ENCODE measurements at places on chromosomes 3 and 15. TPM values are rescaled to one million over a fixed set of nuclear protein-coding genes. Genes with fewer than 3 reads are reported as not detected.

Gene CCDC54
- total RNA-seq: not detected

DNA sequence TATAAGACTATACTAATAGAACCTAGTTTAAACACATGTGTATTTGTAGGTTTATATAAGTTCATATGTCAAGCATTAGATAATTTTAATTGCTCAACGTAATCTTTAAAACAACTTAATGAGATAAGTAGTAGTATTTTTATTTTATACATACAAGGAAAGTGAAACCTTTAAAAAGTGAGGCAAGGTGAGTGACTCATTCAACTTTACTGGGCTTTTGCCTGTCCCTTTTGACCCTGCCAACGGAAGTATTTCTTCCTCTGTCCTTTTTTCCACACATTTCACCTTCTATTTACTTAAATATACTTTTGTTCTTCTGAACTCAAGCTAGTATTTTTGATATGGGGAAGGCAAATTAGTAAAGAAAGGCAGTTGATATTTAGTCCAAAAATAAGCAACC is 78.5 kb downstream of the KBTBD8 start:
- no peaks in the 10 kb centered on the region for H3K27me3 ChIP-seq
- H3K4me1 ChIP-seq: no peaks in the 10 kb centered on the region
- H3K4me3 ChIP-seq: no peak overlapping the region

- H3K27me3 ChIP-seq: no peaks in the 10 kb centered on the region
- H3K27ac ChIP-seq: no peak overlapping the region
- no peaks in the 10 kb centered on the region for H3K36me3 ChIP-seq
- H3K4me3 ChIP-seq: no peak overlapping the region
- H3K4me1 ChIP-seq: peaks cover 2% of the 10 kb centered on the region
- DNase-seq: no peak
Observed at GRCh38 chr3:177352424-177352823, 155.1 kb upstream of the TBL1XR1 start.

GRCh38 chr3:171654326-171654725 is 156.0 kb downstream of the PLD1 start:
- DNase-seq: no peak
- H3K4me1 ChIP-seq: peaks cover 3% of the 10 kb centered on the region
- no peak overlapping the region for H3K4me3 ChIP-seq
- no peak overlapping the region for H3K27ac ChIP-seq
- H3K27me3 ChIP-seq: no peaks in the 10 kb centered on the region

Gene CAND2
- 0.89 TPM for total RNA-seq

GRCh38 chr15:51775967-51776816 is 24.8 kb downstream of the TMOD2 start:
- H3K27me3 ChIP-seq: no peaks in the 10 kb centered on the region
- DNase-seq: peak; percentile 54
- H3K4me1 ChIP-seq: peaks cover 5% of the 10 kb centered on the region
- H3K4me3 ChIP-seq: no peak overlapping the region

DNA sequence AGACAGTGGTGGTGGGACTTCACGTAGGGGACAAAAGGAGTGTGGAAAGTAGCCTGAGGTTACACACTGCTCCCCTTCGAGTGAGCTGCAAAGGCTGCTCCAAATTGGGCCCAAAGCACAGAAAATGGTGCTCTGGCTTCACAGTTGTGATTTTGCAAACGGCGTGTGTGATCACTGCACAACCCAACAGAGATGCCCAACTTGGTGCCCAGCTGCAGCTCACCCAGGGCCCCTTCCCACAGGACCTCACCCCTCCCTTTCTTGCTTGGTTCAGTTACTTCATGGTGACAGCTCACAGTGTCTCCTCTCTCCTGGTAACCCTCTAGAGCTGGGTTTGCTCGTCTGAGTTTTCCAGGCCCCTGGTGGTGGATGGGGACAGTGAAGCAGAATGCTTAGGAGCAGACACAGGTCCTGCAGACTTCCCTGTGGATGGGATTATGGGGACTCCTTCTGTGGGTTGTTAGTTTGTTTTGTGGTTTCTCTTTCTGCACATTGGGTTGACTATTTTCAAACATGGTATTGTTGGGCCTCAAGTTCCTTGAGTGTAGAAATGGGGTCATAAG is 98.3 kb downstream of the TOP2B start:
- no peaks in the 10 kb centered on the region for H3K4me1 ChIP-seq
- H3K27me3 ChIP-seq: no peaks in the 10 kb centered on the region
- H3K27ac ChIP-seq: no peak overlapping the region
- H3K36me3 ChIP-seq: no peaks in the 10 kb centered on the region
- no peak for DNase-seq

DNA sequence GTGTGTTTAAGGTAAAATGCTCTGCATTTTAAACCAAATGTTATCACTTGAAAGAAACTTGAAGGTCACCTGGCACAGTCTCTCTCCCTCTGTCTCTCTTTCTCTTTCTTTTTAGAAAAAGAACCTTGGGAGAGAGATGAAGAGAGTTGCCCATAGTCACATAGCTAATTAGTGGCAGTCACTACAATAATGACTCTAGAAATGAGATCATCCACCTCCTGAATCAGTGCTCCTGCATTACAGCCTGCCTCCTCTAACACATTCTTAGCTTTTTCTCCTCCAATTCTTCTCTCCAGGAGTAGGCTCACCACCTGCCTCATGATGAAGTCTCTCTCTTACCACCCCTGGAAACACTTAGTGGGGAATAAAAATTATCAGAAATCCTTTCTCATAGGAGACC is 2.5 kb downstream of the MYH15 start:
- no peak overlapping the region for H3K27ac ChIP-seq
- no peaks in the 10 kb centered on the region for H3K4me1 ChIP-seq
- no peak for DNase-seq
- no peak overlapping the region for H3K4me3 ChIP-seq

GRCh38 chr3:48598323-48599076 is 3.4 kb upstream of the COL7A1 start:
- peaks cover 23% of the 10 kb centered on the region for H3K36me3 ChIP-seq
- H3K27ac ChIP-seq: no peak overlapping the region
- H3K27me3 ChIP-seq: no peaks in the 10 kb centered on the region
- no peak overlapping the region for H3K4me3 ChIP-seq
- DNase-seq: no peak

DNA sequence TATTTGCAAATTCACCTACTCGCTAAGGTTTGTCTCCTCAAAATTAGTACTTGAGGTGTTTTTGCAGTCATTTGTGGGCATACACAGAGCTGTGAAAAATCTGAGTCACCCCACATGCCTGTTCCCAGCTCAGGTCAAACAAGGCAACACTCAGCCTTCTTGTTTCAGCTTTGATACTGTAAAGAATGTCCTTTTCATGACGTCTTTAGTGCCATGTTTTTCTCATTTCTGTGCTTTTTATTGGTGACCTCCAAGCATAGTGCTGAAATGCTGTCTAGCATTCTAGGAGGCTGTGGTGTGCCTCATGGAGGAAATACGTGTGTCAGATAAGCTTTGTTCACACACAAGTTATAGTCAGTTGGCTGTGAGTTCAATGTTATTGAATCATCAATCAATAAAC is 8.8 kb downstream of the CAPN3 start:
- no peaks in the 10 kb centered on the region for H3K4me1 ChIP-seq
- H3K36me3 ChIP-seq: no peaks in the 10 kb centered on the region
- H3K27me3 ChIP-seq: no peaks in the 10 kb centered on the region
- H3K27ac ChIP-seq: no peak overlapping the region

GRCh38 chr3:185711255-185711870 is 113.5 kb downstream of the IGF2BP2 start:
- H3K4me3 ChIP-seq: no peak overlapping the region
- no peaks in the 10 kb centered on the region for H3K4me1 ChIP-seq
- no peaks in the 10 kb centered on the region for H3K36me3 ChIP-seq
- no peak for DNase-seq

Gene ABCC5
- 9.4 TPM for total RNA-seq

Gene LRRN1
- 0.12 TPM for total RNA-seq

DNA sequence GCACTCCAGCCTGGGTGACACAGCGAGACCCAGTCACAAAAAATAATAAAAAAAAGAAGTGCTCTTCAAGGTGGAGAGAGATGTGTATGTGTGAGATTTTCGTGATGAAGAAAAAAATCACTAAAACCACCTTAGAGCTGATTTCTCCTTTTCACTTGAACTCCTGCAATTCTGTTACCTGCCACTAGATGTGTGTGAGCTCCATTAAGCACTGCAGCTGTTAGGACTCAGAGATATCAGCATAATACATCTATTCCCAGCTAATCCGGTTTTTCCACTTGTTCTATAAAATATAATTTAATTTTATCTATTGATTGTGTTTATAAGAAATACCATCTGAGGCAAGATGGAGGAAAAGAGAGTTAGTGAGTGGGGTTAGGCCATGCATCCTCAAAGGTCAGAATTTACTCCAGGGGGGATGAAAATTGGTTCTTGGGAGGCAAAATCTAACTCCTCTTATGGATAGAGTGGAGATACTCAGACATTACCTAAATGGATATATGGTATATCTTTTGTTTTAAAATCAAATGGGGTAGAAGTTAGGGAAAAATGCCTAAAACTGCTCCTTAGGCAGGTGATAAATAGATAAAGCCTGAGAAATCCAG is 152.7 kb downstream of the IL20RB start:
- no peak for DNase-seq
- no peak overlapping the region for H3K4me3 ChIP-seq

Gene ZNF502
- total RNA-seq: 0.50 TPM

GRCh38 chr3:4856564-4856963 is 122.7 kb upstream of the BHLHE40 start:
- H3K27me3 ChIP-seq: no peaks in the 10 kb centered on the region
- peak overlapping the region; percentile 22 for H3K27ac ChIP-seq
- H3K36me3 ChIP-seq: no peaks in the 10 kb centered on the region

Gene CLN6
- total RNA-seq: 15.0 TPM

DNA sequence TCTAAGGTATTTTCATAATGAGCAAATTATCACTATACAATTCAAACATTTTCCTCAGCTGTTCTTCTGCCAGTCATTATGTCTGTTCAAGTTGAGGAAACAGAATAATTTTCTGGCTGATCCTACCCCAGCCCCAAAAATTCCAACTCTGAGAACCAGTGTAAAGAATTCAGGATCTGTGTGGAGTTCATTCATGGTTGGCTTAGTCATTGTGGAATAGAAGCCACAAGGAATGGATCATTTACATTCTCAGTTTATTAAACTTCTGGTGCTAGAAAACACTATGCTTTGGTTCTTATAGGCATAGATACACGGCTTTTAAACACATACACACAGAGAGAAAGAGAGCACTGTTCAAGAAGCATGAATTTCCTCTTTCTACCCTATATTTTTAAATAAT is 134.6 kb downstream of the CMSS1 start:
- no peak for DNase-seq
- no peaks in the 10 kb centered on the region for H3K27me3 ChIP-seq
- no peaks in the 10 kb centered on the region for H3K36me3 ChIP-seq
- H3K4me1 ChIP-seq: peaks cover 21% of the 10 kb centered on the region
- H3K27ac ChIP-seq: no peak overlapping the region
- no peak overlapping the region for H3K4me3 ChIP-seq

- no peaks in the 10 kb centered on the region for H3K4me1 ChIP-seq
- no peaks in the 10 kb centered on the region for H3K27me3 ChIP-seq
- DNase-seq: peak; percentile 20
- no peak overlapping the region for H3K27ac ChIP-seq
- H3K4me3 ChIP-seq: no peak overlapping the region
Observed at GRCh38 chr15:28901987-28902745, 16.4 kb downstream of the APBA2 start.

Gene RAD51
- total RNA-seq: not detected

DNA sequence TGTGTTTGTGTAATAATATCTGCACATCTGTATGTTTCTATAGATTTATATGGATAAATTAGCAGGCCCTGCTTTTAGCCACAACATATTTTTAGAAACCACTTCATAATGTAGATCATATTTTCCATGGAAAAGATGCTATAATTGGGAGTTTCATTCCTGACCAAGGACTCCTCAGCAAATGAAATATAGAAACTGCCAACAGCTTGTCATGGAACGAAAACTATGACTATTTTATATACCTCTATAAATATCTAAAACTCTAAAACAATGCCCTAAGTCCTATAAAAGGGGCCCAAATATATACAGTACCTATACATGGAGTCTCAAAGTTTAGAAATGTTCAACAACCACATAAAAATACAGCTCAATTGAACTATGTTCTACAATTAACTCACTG is 27.9 kb downstream of the EID1 start:
- H3K4me3 ChIP-seq: no peak overlapping the region
- H3K36me3 ChIP-seq: no peaks in the 10 kb centered on the region
- no peak overlapping the region for H3K27ac ChIP-seq
- H3K27me3 ChIP-seq: no peaks in the 10 kb centered on the region
- DNase-seq: no peak

Gene CCR8
- not detected for total RNA-seq

- H3K27ac ChIP-seq: no peak overlapping the region
- no peaks in the 10 kb centered on the region for H3K4me1 ChIP-seq
- DNase-seq: no peak
- no peak overlapping the region for H3K4me3 ChIP-seq
Observed at GRCh38 chr3:73203633-73204032, 142.2 kb downstream of the EBLN2 start.

GRCh38 chr3:157672061-157672460 is 168.8 kb upstream of the VEPH1 start:
- no peaks in the 10 kb centered on the region for H3K4me1 ChIP-seq
- H3K27me3 ChIP-seq: no peaks in the 10 kb centered on the region
- H3K36me3 ChIP-seq: no peaks in the 10 kb centered on the region
- no peak overlapping the region for H3K27ac ChIP-seq
- DNase-seq: no peak
- no peak overlapping the region for H3K4me3 ChIP-seq

- no peaks in the 10 kb centered on the region for H3K27me3 ChIP-seq
- peak within 1 kb of the TSS; percentile 41 for H3K27ac ChIP-seq
- H3K4me1 ChIP-seq: no peaks in the 10 kb centered on the region
- peak; percentile 99 for DNase-seq
- H3K36me3 ChIP-seq: no peaks in the 10 kb centered on the region
Observed at GRCh38 chr3:172750368-172751174, at the start of gene ECT2. ECT2 (plus strand) TSS chr3:172750726; CDS start chr3:172754531, 3,805 bp downstream.

DNA sequence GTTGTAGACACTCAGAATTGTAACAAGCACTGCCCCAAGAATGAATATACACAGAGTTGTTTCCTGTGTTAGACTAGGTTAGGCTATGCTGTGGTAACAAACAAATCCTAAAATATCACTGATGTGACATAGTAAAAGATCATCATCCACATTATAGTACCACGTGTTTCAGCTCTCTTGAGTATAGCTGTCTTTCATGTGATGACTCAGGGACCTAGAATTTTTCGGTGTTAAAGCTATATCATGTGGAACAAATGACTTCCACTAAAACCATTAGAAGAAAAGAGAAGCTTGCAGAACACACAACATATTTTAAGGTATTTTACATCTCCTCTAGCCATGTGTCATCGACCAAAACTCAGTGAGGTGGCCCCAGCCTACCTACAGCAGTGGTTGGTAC is 307.9 kb upstream of the RBMS3 start:
- no peak overlapping the region for H3K27ac ChIP-seq
- no peaks in the 10 kb centered on the region for H3K36me3 ChIP-seq
- no peak for DNase-seq
- H3K4me1 ChIP-seq: no peaks in the 10 kb centered on the region
- H3K27me3 ChIP-seq: no peaks in the 10 kb centered on the region

Gene RARRES1
- total RNA-seq: 8.4 TPM

DNA sequence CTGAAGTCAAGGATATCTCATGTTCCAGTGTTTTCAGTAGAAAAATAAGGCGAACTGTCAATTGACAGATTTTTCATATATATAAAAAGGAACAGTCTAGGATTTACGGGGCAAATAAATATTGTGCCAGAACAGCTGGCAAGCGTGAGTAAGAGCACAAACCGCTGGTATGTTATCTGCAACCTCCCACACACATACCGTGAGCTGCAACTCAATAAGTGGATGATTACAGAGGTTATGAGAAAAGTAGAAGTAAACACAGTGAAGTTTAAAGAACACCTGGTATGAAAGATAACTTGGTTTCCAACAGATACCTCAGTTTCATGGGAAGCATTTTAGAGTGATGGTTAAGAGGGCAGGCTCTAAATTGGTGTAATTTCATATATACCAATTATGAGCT is 733.4 kb downstream of the TUSC7 start:
- no peaks in the 10 kb centered on the region for H3K4me1 ChIP-seq
- DNase-seq: no peak
